Suppressor macrophage (primary cell): ENCODE measurements at places on chromosomes 3 and 15.

DNA sequence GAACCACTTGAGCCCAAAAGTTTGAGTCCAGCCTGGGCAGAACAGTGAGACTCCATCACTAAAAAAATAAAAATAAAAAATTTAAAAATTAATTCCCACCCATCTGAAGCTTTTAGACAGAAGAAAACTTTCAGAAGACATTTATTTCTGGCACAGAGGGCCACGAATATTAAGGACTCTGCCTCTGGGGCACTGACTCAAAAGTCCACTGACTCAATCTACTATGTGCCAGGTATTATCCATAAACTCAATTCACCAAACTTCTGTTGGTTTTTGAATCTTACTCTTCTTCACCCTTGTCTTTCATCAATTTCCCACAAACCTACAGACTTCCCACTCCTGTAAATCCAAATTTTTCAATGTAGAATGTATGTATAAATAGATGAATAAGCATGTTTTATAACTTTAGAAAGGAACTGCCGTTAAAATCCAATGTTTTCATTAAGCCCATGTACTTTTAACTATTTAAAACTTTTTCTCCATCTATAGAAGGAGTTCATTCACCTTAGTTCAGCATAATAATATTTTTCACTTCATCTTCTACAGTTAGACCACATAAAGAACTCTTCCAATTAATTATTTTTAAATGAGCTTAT lies 19.9 kb downstream of the ATP13A3 start:
- no peak for DNase-seq

- peak; percentile 95 for DNase-seq
These were observed 177.1 kb downstream of the CD47 start for GRCh38 chr3:107913701-107914100.

DNA sequence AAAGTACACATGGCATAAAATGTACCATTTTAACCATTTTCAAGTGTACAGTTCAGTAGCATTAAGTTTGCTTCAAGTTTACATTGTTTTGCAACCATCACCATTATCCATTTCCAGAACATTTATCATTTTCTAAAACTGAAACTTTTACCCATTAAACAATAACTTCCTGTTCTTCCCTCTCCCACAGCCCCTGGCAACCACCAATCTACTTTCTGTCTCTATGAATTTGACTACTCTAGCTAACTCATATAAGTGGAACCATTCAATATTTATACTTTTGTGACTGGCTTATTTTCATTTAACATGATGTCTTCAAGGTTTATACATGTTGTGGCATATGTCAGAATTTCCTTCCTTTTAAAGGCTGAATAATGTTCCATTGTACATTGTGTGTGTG lies 19.9 kb downstream of the TMEM62 start:
- no peak for DNase-seq

DNA sequence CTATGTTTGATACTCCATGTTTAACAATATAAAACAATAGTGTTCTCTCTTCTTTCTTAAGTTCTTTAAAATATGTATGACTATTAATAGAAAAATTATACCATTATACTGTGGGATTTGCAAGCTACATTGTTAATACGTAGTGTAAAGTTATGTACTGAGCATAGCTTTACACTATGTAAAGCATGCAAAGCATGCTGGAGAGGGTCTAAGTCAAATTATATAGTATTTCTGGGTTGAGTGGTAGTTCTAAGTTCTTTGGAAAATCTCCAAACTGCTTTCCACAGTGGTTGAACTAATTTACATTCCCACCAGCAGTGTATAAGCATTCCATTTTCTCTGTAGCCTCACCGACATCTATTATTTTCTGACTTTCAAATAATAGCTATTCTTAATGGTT lies 253.0 kb downstream of the RAP2B start:
- no peak for DNase-seq

DNA sequence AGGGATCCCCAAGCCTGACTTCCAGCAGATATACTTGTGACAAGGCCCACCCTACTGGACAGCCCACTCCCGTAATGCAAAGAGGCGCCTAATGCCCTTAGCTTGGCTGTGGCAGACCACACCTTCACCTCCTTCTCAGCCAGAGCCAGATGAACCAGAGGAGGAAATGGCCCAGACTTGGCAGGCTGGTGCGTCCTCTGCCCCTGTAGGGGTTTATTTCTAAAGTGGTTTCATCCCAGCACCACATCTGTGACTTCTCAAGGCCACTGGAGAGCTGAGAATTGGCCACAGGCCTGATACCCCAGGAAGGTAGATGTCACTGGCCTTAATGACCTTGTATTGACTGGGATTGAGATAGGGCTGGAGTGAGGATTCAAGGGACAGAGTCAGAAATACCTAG lies 29.5 kb downstream of the BOC start:
- DNase-seq = no peak

DNA sequence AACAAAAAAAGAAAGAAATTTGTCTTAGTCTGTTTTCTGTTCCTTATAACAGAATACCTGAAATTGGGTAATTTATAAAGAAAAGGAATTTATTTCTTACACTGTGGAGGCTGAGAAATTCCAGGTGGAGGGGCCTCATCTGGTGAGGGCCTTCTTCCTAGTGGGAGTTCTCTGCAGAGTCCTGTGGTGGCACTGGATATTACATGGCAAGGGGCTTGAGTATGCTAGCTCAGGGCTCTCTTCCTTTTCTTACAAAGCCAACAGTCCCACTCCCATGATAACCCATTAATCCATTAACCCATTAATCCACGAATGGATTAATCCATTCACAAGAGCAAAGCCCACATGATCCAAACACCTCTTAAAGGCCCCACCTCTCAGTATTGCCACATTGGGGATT lies 2.9 kb upstream of the SATB1 start:
- no peak for DNase-seq

DNA sequence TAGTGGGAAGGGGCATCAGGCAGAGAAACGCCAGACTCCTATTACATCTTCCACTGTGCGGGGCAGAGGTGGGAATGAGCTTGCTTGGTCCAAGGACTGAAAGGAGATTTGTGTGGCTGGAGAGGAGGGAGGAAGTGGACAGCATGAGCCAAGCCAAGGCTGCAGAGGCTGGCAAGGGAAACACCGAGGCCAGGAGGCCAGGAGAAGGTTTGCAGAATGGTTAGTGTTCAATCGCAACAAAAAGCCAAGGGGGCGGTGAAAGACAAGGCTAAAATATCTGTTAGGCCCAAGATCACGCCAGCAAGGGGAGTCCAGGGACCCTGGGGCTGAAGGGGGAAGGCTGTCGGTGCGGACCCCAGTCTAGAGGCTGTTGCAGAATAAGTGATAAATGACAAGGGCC lies 75.8 kb downstream of the CPN2 start:
- no peak for DNase-seq

GRCh38 chr3:107973152-107973551 lies 117.7 kb downstream of the CD47 start:
- DNase-seq = no peak

- no peak for DNase-seq
These were observed 33.1 kb downstream of the HCLS1 start for GRCh38 chr3:121627622-121628021.

- no peak for DNase-seq
These were observed 26.1 kb upstream of the FGD5 start for GRCh38 chr3:14792691-14793121.

GRCh38 chr3:177037241-177037640 lies 160.0 kb downstream of the TBL1XR1 start:
- DNase-seq = no peak

- DNase-seq = no peak
These were observed 278.6 kb downstream of the ZNF621 start for GRCh38 chr3:40803311-40803710.

DNA sequence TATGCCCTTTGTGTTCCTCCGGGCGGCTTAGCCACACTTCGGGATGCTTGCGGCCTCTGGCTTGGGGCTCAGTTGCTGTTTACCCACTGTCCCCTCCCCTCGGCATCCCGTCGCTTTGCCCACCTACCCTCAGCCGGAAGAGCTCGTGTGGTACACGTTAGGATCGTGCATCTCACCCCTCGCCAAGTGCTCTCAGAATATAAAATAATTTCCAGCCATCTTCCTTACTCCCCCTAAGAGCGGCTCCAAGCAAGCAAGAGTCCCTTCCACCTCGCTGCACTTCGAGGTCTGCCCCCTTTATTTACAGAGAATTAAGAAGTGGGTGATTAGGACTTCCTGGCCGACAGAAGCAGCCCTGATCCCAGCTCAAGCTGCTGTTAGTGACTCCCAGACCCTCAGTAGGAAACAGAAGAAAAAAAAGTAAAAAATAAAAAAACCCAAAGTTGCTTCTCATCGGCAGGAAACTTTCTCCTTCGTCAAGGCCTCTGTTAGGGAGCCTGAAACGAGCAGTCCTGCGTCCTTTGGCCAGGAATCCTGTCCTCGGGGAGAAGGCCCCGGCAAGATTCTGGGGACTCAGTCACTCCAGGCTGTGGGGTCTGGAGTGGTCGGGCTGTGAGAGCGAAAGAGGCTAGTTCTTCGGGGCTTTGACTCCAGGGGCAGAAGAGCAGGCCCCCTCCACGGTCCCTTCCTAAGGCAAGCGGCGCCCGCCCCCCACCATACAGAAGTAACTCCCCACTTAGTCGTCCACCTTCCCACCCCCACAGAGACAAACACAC lies 3.0 kb downstream of the MEIS2 start:
- no peak for DNase-seq

GRCh38 chr3:186772281-186772694 lies 11.1 kb upstream of the EIF4A2 start:
- DNase-seq = no peak

GRCh38 chr3:27141668-27142067 lies 227.5 kb downstream of the NEK10 start:
- DNase-seq = no peak

DNA sequence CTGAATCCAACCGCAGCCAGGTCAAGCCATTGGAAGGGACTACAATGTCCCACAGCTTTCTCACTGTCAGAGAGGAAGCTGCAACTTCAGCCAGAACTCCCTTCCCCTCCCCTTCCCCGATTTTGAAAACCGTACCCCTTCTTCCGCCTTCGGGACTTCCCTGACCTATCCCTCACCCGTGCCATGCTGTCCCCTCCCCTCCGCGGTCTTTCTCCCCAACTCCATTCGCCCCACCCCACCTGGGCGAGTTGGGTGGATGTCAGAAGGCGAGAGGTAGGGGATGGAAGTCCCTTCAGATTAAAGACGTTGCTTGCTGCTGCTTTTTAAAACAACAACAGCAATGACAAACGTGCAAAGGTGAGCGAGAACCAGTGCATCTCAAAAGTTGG lies 723 bp downstream of the CPNE4 start:
- DNase-seq = no peak

DNA sequence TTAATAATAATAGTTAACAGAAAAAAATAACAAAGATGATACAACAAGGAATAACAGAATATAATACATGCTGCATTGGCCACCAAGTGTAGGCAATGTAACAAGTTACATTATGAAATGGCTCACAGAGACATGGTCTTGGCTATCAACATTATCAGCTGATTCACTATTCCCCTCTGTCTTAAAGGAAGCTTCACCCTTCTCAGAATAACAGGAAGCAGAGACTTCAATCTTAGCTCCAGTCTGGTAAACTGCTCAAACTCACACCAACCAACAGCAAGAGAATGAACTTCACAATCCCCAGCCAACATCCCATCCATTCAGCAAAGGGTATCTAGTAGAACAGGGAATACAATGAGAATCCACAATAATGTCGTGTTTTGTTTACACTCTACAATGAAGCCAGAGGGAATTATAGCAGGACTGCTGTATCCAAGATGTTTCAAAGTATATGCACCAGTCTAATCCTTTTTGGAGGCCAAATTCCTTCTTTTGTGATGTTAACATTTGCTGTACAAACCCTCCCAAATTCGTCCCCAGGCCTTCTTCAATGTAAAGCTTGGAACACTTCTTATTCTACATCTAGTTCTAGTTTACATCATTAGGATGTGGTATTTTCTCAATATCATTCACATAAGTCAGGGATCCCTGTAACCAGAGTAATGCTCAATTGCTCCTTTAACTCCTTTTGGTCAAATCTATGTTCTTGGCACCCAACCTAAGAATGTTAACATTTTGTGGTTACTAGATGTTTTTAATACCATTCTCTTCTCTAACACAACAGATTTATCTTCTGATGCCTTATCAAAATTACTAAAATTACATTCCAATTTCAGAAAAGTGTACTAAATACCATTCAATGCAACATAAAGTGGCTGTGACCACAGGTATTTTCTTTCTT lies 52.4 kb upstream of the CMSS1 start:
- DNase-seq = no peak

GRCh38 chr3:59456852-59457485 lies 407.1 kb upstream of the CFAP20DC start:
- DNase-seq = no peak

DNA sequence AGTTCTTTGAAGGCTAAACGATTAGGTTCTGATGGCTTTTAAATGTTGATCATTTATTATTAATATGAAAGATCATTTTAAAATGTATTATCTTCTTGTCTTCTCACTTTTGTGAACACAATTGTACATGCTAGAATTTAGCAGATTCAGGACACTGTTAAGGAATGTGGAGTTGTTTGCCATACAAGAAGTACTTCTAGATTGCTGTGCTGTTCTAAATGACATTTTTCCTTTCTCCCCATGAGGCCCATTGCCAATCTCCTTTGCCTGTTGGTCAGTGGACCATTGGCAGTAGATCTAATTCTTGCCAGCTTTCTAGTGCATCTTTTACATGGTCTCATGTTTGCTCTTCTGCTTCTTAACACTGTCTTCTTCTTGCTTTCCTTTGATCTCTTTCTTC lies 242.3 kb downstream of the MECOM start:
- DNase-seq = no peak

DNA sequence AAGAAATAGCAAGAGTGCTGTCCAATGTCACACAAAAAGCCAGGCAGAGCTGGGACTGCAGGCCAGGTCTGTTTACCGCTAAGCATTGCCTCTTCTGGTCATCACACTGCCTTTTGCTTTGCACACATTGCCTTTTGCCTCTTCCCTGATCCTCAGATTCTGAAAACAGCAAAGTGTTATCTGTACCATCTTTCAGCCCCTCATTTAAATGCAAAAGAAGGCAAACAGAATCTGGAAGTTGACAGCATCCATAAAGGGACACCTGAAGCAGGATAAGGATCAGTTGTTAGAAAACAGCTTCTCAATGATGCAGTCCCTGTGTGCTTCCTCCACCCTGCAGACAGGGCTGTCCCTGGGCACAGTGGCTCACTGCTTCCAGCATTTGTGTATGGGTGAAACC lies 106.7 kb upstream of the RAD18 start:
- no peak for DNase-seq

GRCh38 chr15:75902129-75902557 lies 1.5 kb upstream of the FBXO22 start:
- DNase-seq = peak; percentile 10

- DNase-seq = no peak
These were observed 56.4 kb downstream of the PRKCI start for GRCh38 chr3:170278627-170279026.

- DNase-seq = peak; percentile 55
These were observed 1.1 kb downstream of the MRPL47 start for GRCh38 chr3:179603321-179603720.

GRCh38 chr15:44157679-44158078 lies 37.4 kb downstream of the FRMD5 start:
- DNase-seq = no peak

GRCh38 chr3:42022355-42022754 lies 60.5 kb upstream of the ULK4 start:
- no peak for DNase-seq

- no peak for DNase-seq
These were observed 11.4 kb downstream of the AMOTL2 start for GRCh38 chr3:134362670-134363380.
